Inflammatory macrophage treated with lipopolysaccharide for 4 hours (primary cell): ENCODE measurements at places on chromosomes 3 and 15.

GRCh38 chr3:185353823-185354614, 8.9 kb upstream of the MAP3K13 start:
- DNase-seq: peak; percentile 68

DNA sequence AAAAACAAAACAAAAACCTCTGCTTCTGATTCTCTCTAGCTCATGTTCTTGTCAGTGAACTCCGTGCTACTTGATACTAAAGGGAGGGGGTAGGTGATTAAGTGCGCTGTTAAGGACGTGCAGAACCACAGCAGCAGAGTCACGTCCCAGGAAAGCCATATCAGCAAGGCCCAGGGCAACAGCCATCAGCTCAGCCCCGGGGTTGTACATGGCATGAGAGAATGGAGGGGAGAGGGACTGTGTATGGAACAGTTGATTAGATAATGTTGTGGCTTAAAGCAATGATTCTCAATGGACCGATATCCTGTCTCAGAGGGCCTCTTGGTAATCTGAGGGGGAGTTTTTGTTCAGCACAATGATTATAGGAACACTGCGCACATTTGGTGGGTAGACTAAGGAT, 27.6 kb downstream of the C2CD4A start:
- DNase-seq: no peak

DNA sequence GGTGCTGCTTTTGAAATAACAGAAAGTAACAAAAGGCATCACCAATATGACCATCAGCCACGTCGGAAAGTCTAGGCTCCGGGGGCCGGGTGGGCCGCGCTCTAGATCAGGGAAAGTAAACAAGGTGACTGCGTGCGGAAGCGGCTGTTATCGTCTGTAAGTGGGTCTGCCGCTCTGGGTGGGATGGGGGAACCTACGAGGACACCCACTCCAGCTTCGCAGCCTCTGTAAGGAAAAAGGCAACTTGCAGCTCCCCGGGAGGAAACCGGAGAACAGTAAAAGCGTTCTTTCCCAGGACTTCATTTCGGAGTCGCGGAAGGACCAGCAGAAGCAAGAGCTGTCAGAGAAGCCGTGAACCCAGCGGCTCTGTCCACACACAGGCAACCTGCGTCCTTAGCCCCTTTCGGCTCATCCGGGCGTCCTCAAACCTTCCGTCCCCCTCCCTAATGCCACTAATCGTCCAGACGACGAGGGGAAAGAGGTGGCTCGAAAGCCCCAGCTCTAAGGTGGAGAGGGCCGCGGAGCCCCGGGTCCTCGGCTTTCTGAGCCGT, 461 bp downstream of the XRN1 start:
- peak; percentile 63 for DNase-seq

GRCh38 chr3:166360720-166361119, 523.5 kb upstream of the BCHE start:
- DNase-seq: no peak

DNA sequence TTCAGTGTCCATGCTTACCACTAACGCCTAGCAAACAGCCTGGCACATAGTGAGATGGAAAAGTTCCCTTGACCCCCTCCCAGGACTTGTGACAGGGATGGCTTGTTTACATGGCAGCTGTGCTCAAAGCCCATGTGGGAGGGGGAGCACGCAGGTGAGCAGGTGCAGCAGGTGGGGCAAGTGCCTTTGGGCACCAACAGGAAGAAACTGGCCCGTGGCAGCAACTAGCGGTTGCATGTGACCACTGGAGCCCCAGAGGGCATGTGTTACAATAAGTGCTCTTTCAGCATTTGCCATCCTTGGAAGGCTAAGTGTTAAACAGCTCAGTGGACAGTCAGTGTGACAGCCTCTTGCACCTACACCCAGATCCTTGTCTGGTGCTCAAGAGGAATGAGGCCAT, 734.6 kb downstream of the TUSC7 start:
- no peak for DNase-seq

DNA sequence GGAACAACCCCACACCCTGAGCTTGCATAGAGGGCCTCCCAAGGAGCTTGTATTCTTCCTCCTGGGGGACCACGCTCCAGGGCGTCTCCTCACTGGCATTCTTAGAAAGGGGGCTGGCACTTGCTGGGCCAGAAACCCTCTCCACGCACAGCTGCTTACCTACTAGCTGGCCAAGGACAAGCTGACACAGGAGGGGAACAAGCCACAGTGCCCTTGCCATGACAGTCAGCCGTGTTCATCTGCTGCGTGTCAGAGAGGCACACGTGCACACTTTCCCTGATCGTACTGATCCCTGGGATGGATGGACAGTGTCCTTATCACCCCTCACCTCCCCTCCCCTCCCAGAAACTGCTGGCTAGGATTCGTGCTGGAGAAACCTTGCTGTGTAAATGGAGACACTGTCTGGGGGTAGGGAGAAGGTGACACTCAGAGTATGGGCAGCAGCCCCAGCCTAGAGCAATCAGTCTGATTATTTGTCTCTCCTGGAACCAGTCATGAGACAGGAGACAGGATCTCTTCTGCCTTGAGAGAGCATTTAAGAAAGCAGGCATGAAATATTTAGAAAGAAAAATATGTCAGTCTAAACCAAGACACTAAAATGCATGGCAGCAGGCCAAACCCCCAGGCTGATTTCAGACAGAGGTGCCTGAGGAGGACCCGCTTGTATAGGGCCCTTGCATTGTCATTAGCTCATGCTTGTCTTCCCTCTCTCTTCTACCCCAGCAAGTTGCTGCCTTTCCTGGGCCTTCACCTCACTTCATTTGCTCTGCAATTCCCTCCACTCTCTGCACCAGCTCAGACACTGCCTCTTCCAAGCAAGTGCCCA, 311.8 kb upstream of the TRIM42 start:
- DNase-seq: no peak

GRCh38 chr15:83283138-83283812, 1.2 kb downstream of the BNC1 start:
- DNase-seq: peak; percentile 0
